ENCODE measurements at places on chromosomes 11 and 22.

GRCh38 chr11:48055292-48056132, 75.2 kb downstream of the PTPRJ start:
- DNase-seq: peak; percentile 56

DNA sequence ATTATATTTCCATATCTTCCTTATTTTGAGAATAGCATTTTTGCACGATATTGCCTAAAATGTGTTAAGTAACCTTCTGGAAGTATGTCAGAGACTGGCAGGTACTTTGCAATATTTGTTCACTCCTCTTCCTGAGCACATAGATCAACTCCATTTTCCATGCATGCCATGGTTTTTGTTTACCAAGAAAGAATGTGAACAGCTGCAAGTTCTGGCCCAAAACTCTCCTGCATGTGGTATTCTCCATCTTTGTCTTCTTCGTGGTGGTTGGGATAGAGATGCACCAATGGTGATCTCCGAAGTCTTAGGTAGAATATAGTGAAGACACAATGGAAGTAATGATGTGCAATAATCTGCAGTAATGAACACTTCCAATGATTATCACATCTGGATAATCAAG, 2241.0 kb upstream of the RAG2 start:
- DNase-seq: no peak

DNA sequence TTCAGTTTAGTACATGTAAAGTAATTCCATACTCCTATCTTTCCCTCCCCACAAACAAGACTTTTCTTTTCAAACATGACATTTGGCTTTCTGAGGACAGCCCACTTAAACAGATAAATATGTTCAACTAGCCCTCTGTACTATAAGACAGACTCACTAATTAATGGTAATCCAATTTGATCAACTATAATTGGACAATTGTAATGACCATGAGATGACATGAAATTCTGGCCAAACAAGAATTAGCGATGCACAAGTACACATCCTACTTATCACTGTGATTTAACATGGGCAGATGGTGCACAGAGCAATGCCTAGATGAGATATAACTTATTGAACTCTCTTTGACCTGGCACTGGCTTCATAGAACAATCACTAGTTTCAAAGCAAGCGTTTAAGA, 1033.7 kb upstream of the CCDC90B start:
- no peak for DNase-seq

DNA sequence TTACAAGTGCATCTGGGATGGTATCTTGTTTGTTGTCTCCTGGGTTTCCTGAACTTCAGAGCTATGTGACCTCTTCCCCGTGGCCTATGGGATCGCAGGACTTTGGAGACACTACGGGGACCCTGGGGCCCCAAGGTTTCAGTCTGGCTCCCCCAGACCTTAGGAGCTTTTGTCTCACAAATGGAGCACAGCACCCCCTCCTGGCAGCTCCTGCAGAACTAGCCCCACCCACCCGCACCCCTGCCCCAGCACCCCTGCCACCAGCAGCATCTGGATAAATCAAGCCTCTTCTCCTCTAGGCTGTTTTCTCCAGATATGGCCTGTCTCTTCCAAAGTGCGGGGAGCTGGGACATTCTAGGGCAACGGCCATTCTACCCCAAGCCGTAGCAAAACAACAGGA, 10.4 kb downstream of the RCOR2 start:
- no peak for DNase-seq

DNA sequence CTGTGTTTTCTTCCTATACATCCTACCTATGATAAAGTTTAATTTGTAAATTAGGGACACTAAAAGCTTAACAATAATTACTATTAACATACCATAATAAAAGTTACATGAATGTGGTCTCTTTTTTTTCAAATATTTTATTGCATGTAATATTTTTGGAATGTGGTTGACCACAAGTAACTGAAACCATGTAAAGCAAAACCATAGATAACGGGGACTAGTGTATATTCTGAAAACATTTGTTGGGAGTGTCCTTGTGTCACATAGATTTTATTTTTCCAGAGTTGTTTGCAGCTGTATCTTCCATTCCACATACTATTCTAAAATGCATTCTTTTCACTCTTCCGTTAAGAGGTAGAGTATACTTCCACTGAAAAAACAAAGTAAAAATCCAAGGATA, 200.4 kb downstream of the KIF18A start:
- no peak for DNase-seq

GRCh38 chr11:88068848-88069554, 106.2 kb downstream of the RAB38 start:
- no peak for DNase-seq

DNA sequence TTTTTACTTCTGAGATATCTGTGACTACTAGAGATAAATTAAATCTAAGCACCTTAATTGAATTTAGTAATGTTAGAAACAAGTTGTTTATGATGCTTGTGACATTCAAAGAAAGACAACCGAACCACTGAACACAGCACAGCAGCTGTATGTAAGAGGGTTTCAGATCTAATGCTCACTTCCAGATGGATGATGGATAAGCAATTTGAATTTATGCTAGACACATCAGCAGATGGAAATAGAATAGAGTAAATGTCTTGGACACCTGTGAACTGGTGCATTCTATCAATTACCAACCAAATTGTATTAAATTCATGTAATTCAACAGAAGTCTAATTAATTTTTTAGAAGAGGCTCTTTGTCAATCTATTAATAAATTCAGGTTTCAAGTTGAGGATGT, 306.3 kb downstream of the CNTN5 start:
- no peak for DNase-seq

GRCh38 chr11:5665746-5666401, 19.0 kb downstream of the TRIM5 start:
- no peak for DNase-seq

GRCh38 chr22:26599505-26599904, 9.6 kb upstream of the TPST2 start:
- DNase-seq: no peak

DNA sequence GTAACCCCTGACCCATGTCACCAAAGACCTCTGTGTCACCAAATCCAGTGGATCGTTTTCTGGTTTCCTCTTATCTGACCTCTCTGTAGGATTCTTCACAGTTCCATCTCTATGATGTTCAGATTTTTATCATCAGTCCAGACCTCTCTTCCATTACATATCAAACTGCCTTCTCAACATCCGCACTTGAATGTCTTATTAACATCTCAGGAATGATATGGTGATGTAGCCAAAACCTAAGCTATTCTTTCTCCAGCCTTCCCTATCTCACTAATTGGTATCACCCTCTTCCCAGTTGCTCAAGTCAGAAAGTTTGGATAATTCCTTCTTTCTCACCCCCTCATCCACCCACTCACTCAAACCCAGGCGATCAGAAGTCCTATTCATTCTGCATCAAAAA, 13.4 kb downstream of the APLNR start:
- no peak for DNase-seq

GRCh38 chr11:79466411-79466810, 25.6 kb upstream of the TENM4 start:
- DNase-seq: no peak

DNA sequence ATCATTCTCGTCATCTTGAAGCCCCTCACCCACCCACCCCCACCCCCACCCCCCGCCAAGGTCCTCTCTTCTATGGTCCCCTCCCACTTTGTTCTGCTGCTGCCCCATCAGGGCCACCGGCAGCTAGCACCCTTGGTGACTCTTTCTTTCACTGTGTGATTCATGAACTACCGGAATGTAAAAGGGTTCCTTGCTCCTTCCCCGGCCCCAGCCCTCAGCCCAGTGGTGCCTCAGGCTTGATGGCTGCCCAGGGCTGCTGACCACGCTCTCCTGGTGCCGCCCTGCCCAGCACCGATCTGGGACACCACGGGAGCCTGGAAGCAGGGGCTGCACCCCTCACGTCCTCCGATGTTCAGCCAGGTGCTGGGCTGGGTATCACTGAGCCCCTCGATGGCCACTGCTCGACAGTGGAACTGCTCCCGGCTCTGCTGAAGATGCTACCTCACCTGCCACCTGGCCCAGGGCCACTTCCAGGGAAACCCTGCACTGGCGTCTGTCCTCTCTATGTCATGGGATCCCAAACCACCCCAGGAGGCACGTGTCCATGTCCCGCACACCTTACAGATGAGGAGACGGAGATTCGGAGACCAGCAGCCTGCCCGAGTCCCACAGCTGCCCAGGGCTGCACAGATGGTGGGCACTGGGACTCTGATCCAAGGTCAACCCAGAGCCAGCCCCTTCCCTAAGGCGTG, 39.7 kb downstream of the IGLL5 start:
- DNase-seq: no peak

- DNase-seq: no peak
These were observed 533.1 kb downstream of the ETS1 start for GRCh38 chr11:128053981-128054931.

DNA sequence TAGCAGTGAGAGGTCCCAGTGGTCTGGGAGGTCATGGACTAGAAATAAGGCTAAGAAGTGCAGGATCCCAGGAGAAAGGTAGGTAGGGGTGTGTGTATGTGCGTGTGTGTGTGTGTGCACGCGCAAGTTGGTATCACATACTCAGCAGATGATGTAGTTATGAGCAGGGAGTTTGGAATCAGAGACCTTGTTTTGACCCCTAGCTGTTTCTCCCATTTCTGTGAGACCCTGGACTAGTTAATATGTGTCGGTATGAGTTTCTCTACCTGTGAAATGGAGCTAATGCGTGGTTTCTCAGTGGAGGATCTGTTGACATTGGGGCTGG, 1.3 kb downstream of the SERPING1 start:
- no peak for DNase-seq

DNA sequence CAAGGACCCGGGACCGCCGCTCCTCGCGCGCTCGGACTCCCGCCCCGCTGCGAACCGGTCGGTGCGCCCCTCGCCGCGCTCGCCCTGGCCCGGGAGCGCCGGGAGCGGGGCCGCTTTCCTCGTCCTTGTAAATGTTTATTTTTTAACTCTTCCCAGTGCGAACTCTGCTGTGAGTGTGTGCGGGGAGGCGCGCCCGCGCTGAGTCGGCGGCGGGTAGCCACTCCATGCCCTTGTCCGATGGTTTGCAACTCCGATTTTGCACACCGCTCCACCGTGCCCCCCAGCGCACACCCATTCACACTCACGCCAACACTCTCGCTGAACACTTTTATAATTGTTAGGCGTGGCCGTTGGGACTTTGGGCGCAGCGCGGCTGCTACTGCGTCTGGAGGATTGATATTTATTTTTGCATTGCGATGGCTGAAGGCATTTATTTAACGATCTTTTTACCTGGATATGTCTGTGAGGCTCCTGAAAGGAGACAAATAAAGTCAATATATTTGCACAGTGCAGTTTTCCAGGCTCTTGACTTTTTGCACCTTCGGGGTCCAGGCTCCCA, 1.0 kb downstream of the C11orf96 start:
- no peak for DNase-seq

DNA sequence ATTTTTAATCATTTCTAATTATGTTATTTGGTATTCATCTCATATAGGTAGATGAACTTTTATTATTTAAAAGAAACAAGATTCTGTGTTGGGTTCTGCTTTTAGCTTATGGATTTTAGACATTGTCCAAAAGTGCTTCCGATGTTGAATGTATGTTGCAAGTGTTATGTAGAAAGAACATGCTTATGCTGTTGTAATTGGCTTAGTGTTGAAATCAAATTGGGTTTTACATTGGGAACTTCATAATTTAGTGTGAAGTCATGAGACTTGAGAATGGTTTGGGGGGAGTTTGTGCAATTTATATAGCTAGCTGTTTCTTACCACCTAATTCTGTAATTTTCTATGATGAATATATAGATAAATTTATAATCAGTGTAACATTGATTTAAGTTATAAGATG, 3.6 kb downstream of the MTMR3 start:
- DNase-seq: no peak

DNA sequence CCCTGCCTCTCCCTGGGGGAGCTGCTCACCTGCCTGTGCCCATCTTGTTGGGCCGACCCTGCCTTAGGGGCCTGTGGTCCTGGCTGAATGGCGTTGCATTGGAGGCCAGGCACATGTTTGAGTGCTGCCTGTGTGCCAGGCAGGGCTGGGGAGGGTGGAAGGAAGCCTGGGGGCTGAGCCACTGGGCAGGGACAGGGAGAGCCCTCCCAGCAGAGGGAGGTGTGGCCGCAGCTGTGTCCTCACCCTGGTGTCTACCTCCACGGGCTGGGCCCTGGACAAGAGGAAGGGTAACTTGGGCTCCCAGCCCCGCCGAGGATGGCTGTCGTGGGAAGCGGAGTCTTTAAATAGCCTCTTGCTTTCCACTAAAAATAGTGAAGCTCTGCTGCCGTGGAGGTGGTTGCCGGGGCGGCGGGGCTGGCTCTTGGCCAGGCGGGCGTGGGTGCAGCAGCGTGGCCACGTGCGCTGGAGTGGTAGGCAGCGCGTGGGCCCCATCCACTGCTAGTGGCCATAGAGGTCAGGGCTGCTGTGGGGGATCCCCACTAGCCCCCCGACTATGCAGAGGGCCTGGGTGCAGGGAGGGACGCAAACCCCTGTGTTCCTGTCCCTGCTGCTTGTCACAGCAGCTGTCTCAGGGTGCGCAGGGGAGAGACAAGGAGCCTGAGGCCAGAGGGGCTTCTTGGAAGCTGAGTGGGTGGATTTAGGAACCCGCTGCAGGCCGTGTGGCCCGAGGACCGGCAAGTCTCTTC, 6.2 kb downstream of the ZDHHC8 start:
- no peak for DNase-seq

GRCh38 chr11:113998574-113998973, 23.7 kb downstream of the HTR3A start:
- DNase-seq: no peak

DNA sequence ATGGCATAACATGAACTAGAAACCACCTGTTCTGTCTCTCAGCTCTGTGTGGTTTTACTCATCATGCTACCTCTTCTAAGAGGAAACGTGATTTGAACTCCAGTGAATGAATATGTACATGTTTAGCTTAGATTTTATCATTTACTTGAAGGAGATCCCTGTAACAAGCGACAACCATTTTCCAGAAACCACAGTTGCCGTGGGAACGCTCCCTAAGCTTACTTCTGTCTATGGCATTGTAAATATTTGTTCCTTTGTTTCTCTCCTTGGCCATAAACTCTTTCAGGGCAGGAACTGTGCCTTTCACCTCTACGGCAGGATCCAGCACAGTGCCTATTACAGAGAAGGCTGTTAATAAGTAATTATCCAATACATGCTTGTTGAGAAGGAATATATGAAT, 17.1 kb upstream of the TPH1 start:
- no peak for DNase-seq

DNA sequence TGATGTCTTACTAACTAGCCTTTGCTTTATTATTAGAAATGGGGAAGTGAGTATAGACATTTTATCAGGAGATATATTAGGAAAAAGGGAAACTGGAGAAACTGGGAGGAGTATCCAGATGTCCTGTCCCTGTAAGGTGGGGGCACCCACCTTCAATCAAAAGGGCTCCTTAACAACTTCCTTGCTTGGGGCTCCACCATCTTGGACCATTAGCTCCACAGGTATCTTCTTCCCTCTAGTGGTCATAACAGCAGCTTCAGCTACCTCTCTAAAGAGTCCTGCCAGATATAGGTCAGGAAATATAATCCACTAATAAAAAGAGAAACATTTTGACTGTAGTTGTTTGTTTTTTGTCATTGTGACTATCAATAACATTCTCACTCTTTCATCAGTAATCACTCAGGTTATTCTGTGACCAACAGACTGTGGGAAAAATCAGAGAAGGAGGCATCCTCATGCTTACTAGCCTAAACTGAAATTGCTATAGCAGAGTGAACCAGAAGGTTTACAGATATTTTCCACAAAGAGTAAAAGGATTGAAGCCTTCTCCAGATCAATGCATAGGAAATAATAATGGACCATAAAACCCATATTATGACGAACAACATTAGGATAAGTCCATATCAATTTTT, 10.4 kb downstream of the OR51B4 start:
- no peak for DNase-seq

Measured in thymus (tissue), 14 donors.